AG10803 (cell line): ENCODE measurements at places on chromosomes 16 and 17.

DNA sequence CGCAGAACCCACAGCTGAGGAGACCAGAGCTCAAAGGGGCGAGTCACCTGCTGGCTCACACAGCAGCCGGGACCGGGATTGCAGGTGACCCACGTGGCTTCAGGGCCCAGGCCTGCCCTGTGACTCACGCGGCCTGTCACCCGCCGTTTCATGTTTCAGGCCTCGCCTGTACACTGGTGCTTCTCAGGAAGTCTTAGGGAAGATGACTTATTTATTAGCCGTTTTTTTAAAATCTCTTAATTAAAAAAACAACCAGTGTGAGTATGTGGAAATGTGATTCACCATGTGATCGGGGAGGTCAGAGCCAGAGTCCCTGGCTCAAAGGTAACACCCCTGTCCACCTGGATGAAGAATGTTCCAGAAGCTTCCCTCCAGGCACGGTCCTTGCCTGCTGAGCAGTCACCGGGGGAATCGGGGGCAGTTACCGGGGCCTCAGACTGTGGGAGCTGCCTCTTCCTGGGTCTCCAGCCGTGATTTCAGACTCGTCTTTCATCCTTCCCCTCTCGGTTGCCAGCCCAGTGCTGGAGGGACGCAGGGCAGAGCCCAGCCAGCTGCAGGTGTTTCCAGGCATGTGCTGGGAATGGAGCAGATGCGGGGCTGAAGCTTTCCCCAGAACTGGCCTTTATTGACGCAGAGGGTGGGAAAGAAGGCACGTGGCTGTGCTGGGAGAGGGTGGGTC is 49.3 kb downstream of the CMIP start:
- DNase-seq = peak; percentile 73

GRCh38 chr17:41932816-41933389 is 2.5 kb downstream of the ODAD4 start:
- no peak for DNase-seq

DNA sequence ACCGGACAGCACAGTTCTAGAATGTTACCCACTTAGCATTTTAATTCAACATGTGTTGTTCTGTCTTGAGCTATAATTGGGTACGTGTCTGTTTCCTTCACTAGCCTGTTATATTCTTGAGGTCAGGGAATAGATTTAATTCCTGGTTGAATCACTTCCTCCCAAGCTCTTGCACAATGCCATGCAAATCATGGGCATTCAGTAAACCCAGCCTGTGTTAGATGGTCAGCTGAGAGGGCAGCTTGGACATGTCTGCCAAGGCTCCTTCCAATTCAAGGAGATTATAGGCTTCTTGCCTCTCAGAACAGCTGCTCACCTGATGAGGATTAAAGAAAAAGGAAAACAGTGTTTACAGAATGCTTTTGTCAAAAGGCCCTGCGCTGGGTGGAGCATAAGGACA is 12.6 kb downstream of the C1QTNF1 start:
- DNase-seq = peak; percentile 96

GRCh38 chr17:80362428-80363119 is 52.4 kb upstream of the ENDOV start:
- peak; percentile 6 for DNase-seq

DNA sequence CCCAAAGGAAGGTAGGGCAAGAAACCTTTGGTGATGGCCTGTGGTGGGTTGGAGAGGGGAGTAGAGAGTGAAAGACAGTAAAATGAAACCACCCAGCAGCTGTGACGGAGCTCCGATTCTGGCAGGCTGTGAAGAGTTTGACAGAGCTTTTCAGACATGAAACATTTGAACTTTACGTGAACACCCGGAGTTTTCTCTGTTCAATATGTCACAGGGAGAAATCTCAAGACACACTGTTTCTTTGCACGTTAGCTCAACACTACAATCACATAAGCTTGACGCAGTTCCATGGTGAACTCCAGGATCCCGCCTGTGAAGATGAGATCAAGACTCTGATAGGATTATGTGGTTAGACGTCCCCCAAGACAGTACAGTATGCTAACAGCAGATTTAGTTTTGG is 79.6 kb upstream of the CDH11 start:
- peak; percentile 34 for DNase-seq

- DNase-seq = no peak
Observed at GRCh38 chr16:35306915-35307314, 1847.5 kb downstream of the TP53TG3F start.

- DNase-seq = no peak
Observed at GRCh38 chr17:55959756-55960155, 193.5 kb upstream of the ANKFN1 start.

DNA sequence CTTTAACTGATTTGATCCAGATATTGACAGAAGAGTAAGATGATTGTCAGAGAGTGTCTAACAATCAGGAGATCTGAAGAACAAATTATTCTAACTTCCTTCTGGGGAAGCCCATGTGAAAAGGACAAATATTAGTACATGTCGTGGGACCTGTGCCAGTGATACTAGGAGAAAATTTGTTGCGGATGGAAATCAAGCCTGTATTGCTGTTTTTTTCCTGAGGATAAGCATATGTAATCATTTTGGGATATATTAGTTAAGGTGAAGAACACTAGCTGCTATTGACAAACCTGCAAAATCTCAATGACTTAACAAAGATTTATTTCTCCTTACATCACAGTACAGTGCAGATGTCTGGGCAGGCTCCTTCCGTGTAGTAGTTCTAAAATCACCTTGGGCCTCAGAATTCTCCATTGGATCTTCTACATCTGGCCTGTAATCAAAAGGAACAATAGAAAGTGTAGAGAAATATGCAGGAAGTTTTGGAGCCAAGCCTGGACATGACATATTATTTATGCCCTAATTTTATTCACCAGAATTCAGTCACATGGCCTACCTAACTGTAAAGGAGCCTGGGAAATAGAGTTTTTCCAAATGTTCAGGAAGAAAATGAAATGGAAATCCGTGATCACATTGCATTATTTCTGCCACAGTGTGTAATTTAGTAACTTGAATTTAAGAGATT is 58.3 kb downstream of the CYB561 start:
- no peak for DNase-seq

DNA sequence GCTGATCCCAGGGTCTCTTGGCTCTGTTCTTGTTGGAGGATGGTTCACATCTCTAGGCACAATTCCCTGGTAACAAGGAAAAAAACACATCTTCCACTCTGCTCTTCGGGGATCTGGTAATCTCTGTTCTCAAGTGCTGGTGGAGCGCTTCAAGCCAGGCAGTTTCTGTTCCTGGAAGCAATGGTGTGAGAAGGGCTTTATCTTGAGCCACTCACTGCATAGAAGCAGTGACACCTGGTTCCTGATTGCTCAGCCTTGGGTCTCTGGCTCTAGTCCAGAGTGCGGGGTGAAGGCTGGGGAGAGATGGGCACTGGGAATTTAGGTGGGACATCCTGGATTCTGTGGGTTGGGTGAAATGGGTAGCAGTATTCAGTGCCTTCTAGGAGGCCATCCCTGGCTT is 14.1 kb downstream of the AKAP1 start:
- no peak for DNase-seq

GRCh38 chr16:20380782-20381181 is 23.8 kb downstream of the PDILT start:
- DNase-seq = no peak

- no peak for DNase-seq
Observed at GRCh38 chr16:71564335-71564967, 12.4 kb downstream of the TAT start.

DNA sequence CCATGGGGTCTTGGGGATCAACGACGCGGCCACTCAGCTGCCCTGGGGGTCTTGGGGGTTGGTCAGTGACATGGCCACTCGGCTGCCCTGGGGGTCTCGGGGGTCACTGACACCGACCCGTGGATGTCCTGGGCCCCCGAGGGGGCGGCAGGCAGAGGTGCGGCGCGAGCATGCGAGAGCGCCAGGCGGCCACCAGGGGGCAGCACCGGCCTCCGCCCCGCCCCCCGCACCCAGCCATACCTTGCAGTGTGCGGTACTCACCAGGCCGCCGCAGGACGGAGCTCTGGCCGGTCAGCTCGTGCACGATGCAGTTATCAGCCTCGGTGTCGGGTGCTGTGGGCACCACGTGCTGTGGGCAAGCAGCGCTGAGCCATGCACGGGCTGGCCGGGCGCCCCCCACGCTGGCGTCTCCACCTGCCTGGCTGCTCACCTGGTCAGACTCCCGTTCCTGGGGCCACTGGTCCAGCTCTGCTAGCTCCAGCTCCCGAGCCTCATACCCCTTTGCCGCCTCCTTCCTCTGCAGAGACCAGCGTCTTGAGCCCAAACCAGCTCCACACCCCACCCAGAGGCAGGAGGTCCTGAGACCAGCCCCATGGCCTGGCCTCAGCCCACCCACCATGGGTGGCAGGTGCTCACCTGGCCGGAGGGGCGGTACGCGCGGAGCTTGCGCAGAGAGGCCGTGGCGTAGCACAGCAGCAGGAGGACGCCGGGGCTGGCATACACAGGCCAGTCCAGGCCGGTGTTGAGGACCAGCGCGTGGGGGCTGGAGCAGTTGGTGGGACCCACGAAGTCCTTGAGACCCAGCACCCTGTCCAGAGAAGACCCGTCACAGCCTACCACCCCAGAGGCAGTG is 31.2 kb downstream of the CTU2 start:
- peak; percentile 63 for DNase-seq

DNA sequence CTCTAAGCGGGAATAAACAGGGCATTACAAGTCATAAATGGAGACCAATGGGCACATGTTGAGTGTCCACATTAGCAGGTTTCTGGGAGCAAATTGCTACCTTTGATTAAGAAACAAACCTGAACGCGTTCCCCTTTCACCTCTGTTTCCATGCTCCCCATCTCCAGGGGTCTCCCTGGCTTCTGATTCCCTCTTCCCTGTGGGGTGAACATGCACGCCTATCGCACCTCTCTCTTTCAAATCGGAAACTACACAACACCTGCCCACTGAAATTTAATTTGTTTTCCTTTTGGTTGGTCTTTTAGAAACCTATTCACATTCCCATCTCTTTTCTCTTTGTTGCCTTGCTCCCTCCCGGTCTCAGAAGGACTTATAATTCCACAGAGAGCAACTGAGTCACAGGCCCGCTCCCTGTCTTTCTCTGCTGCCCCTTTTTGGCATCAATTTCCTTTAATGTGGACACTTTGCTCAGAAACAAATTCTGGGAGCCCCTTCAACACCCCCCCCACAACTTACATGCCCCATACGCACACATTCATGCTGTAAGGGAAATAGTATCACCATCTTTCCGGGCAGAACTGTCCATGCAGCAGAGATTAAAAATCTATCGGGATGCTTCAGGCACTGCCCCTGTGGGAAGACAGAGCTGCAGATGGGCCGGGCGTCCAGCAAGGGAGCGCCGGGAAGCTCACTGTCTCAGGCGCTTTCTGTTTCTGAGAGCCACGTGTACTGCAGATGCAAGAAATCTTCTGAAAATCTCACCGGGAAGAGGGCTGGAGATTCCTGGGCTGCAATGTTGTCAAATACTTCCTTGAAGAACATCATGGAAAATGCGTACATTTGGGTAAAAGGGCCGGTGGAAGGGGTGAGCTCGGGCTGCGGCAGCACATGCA is 7.2 kb upstream of the FOXF1 start:
- no peak for DNase-seq

DNA sequence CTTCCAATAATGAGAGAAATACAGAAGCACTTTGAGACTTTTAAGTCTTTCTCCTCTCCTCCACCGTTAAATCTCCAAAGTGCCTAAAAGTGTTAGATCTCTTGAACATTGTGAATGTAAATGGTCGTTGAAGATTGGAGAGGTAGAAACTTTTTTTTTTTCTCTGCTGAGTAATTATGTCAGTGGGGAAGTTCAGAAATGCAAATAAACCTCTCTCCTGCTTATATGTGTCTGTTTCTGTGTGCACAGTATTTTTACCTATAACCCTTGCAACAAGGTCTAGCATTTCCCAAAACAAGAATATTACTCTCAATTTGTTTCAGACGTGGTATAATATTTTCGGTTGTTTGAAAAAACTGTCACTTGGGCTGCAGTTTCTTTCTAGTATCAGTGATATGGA is 833.6 kb upstream of the CDH8 start:
- no peak for DNase-seq

GRCh38 chr16:57567691-57568090 is 25.2 kb downstream of the ADGRG5 start:
- no peak for DNase-seq

DNA sequence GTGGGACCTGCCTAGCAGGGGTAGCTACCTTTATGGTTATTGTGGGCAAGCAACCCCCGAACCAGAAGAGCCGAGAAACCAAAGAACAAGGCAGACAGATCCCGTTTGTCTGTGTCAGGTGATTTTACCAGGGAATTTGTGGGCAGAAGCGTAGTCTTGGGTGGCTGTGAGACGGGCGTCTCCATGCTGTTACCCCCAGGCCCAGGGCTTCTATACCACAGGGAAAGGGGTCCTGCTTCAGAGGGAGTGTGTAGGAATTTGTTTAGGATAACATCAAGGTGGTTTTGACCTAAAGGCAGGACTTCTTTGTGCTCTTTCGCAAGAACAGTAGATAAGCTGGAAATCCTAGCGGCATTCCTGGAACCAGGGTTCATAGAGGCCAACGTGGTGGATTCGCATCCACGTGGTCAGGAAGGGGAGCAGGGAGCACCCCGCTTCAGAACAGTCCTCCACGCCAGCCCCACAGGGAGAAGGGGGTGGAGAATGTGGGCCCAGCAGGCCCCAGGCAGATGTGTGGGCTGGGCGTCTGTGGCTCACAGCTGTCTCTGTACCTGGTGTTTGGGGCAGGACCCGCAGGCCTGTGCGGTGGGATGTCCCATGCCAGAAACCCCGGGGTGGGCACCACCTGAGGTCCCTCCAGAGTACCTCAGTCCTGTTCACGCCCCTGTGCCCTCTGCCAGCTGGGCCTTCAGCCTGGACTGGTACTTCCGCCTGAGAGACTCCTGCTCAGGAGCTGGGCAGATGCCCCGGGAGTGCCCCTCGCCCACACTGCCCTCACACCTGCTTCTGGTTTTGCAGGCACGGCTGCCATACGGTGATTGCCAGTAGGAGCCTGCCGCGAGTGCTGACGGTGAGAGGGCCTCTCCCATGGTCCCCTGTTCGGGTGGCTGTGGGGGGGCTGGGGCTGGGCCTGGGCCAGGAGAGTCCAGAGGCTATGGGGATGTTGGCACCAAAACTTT is 4.1 kb downstream of the DECR2 start:
- DNase-seq = no peak

GRCh38 chr16:19210280-19210924 is 42.4 kb downstream of the SYT17 start:
- DNase-seq = no peak

- no peak for DNase-seq
Observed at GRCh38 chr17:29588017-29588561, 1.4 kb downstream of the GIT1 start.

DNA sequence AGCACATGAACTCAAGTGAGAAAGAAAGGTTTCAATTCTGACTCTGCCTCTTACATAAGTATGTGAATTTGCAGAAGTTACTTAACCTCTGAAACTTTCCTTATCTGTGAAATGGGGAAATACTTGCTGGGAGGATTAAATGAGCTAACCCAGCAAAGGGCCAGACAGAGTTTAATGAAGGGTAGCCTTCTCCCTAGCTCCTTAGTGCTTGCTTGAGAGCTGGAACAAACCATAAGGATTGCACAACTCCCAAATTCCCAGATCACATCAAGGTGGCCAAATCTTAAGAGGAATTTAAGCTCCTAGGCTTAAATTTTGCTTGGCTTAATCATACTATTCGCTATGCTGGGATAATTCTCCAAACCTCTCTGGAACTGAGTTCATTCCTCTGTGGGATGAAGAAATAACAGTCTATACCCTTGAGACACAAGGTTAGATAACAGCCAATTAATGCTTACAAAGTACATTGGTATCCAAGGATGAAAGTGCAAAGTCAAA is 11.8 kb upstream of the WSB1 start:
- peak; percentile 91 for DNase-seq
